Fibroblast of skin of right biceps (primary cell): ENCODE measurements at places on chromosomes 4 and X.

- no peak for DNase-seq
Measured at GRCh38 chrX:54281676-54282075, 76.2 kb downstream of the WNK3 start.

- no peak for DNase-seq
Measured at GRCh38 chr4:153023139-153023538, 87.0 kb downstream of the FHDC1 start.

- DNase-seq = peak; percentile 84
Measured at GRCh38 chr4:169147191-169147590, 123.6 kb downstream of the SH3RF1 start.

- peak; percentile 57 for DNase-seq
Measured at GRCh38 chr4:79917246-79917645, 155.8 kb downstream of the ANTXR2 start.

GRCh38 chrX:93741811-93742210 lies 67.8 kb downstream of the FAM133A start:
- DNase-seq = no peak

- DNase-seq = no peak
Measured at GRCh38 chr4:158863296-158863695, 94.5 kb downstream of the FNIP2 start.

DNA sequence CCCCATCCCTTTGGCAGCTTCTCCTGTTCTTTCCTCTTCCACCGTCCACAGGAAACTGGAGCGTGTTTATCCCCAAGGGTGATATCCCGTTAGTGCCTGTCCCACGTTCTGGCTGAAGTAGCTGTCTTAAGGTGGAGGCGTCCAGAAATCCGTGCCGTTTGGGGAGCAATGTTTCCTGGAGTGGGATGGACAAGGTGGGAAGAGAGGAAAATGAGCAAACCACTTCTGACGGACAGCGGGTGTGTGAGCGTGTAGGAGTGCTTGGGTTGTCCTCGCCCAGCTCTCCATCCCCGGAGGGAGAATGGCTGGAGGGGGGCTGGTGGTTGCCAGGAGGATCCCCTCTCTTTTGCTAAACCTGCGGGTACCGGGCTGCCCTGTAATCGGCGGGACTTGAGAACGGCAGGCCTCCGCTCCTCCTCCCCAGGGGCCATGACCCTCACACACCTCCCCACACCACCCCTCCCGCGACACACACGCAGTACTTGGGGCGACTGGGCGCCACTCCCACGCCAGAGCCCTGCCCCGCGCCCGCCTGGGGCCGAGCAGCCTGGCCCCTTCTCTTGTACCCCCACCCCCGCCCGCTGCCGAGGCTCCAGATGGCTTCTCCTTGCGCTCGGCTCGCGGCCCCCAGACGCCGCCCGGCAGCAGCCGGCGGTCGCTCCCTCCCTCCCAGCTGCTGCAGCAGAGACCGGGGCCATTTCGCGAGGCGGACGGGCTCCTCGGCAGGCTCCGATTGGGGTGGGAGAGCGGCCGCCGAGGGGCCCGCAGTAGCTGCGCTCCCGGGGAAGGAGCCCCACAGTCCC lies 13.9 kb upstream of the PRDM8 start:
- peak; percentile 45 for DNase-seq

DNA sequence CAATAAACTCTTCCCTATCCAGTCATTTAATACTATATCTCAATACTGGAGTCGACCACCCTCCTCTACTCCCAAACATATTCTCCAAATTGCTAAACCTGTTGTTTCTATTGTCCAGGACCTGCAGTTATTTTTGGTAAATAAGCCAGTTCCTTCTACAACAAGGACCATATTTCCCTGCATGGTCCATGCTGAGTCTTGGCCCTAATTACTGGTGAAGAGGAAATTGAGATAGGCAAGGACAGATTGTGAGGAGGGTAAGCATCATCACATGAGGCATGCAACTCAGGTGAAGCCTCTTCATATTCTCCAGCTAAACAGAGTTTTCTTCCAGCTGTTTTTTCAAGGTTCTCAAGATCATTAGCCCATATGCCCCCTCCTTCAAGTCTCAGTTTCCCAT lies 1193.6 kb downstream of the RAPGEF2 start:
- DNase-seq = no peak

DNA sequence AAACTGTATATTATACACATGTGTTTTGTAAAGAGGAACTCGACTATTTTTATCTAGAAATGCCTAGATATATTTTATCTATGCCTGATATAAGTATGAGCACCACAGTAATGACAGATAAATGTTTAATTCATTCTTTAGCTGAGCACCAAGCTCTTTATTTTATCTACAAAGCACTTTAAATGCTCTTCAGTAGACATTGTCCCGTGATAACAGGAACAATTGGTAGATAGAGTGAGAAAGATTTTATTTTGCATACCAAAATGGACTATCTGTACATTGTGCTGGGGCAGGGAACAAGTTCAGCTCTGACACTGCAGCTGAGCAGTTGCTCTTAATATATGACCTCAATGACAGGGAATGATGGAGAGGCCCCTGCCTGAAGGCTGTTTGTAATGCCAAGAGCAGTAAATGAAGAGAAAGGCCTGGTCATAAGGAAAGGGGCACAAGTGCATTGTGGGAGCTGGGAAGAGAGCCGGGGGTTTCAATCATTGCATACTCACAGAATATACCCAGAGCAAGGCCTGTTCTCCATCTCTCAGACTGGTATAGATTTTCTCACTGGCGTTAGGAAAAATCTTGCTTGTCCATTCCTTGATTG lies 57.3 kb downstream of the SEPTIN11 start:
- DNase-seq = no peak

DNA sequence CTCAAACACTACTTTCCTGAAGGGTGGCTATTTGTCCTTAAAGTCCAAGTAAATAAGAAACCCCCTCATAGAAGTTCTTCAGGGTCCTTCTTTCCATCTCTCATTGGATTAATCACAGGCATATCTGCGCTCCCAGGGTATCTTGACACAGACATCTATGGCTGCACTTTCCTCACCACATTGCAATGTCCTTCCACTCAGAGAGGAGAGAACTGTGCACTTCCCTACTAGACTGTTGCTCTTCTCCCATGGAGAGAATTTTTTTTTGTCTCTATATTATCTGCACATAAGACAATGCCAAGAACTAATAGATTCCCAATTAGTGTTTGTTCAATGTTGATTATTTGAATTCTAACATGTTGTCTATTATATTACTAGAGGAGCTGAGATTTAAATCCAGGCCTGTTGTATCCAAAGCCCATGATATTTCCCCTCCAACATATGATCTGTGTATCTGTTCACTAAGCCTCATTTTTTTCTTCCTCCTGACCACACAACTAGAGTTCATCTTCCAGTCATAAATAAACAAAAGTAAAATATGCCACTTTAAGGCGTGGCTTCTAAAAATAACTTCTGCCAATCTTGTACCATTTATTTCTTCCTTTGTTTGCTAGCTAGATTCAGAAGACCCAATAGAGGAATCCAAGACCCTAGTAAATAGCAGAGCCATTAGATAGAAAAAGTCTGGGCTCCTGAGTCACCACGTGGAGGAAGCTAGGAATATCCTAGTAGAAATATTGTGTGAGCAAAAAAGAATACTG lies 61.5 kb upstream of the FAM241A start:
- peak; percentile 35 for DNase-seq

DNA sequence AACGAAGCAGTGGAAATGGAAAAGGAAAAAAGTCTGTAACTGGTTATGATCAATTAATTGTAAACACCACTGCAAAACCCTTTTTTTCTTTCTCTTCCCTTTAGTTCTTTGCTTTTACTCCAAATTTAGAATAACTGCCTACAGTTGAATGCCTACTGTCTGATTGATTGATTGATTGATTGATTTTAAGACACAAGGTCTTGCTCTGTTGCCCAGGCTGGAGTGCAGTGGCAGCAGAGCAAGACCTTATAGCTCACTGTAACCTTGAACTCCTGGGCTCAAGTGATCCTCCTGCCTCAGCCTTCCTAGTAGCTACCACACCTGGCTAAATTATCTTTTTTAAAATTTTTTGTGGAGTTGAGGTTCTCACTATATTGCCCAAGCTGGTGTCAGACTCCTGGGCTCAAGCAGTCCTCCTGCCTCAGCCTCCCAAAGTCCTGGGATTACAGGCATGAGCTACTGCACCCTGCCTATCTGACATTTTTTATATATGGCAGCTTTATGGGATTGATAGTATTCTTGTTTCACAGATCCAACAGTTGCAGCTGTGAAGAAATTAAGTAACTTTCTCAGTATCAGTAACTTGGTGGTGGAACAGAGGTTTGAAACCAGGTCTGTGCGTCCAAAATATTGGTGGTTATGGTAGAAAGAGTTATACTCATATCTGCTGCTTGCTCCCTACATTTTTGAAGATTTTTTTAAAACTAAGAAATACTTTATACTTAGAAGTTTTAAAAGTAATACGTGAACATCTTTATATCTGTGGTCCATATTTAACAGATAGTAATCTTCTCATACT lies 12.4 kb downstream of the UBE2K start:
- DNase-seq = no peak

GRCh38 chr4:8312976-8313375 lies 43.4 kb downstream of the HTRA3 start:
- DNase-seq = no peak

GRCh38 chr4:112277220-112277619 lies 8.5 kb downstream of the TIFA start:
- no peak for DNase-seq

- DNase-seq = peak; percentile 22
Measured at GRCh38 chr4:127975121-127975770, 10.0 kb downstream of the ABHD18 start.

DNA sequence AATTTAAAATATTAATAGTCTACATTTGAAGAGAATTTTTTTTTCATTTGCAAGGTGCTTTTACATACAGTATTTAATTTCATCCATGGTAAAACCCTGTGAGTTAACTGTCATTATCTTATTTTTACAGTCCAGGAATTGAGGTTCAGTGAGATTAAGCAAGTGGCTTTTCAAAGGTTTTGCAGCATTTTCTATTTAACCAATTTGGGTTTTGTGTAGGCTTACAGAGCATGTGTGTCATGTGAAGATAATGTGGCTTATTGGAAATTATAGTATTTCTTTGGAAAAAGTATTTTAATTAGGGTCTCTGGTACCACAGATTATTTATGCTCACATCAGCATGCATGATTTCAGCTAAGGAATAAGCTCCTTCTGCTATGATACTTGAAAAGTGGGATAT lies 4.5 kb downstream of the XK start:
- no peak for DNase-seq

GRCh38 chrX:85859426-85859825 lies 187.9 kb downstream of the CHM start:
- no peak for DNase-seq

- peak; percentile 35 for DNase-seq
Measured at GRCh38 chr4:16530688-16531635, 304.7 kb upstream of the TAPT1 start.

DNA sequence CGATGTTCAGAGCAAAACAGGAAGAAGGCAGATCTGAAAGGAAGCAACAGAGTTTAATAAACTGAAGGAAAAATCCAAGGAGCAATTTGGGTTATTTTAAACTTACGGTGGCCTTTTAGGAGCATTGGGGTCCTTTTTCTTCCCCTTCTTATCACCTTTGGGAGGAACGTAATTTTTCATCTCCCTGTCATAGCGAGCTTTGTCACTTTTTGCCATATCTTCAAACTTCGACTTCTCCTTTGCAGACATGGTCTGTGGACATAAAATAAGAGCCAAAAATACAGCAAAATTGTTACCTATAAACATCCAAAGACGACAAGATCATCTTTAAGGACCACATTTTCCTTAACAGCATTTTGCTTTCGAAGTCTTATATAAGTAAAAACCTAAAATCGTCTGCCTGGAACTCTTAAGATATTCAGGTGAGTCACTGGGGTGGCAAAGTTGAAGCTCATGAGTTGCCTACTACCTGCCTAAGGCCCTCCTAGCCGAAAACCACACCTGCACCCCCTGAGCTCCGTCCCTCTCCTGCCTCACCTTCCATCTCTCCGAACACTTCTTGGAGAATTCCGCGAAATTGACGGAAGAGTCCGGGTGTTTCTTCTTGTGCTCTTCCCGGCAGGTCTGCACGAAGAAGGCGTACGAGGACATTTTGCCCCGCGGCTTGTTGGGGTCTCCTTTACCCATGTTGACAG lies 1.0 kb downstream of the HMGB2 start:
- peak; percentile 9 for DNase-seq

DNA sequence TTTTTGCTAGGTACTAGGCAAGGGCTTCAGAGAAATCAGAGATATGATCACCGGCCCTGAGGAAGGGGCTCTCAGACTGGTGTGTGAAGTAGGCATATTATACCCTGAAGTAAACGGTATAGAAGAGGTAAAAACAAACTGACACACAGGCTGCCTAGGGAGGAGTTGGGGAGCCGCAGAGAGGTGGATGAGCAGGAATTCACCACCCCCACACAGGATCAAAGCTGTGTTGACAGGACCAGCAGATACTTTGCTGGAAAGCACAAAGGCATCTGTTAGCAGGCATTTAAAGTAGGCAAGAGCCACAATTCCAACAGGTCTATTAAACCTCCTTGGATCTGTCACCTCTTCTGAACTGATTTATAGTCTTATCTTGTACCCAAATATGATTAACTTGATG lies 71.8 kb upstream of the GPR34 start:
- no peak for DNase-seq

DNA sequence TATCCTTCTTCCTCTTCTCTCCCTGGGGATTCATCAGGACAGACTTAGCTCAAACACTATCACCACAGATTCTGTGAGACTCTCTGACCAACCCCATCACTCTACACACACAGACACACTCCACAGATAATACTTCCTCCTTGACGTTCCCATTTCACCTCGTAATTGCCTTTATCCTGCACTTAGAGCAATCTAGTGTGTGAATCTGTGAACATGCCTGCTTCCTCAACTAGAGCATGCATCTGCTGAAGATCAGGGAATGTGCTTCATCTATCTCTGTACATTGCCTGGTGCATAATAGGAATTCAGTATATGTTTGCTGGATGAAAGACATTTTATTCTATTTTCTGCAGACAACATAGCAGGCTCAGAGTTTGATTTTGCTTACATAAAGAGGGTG lies 25.1 kb upstream of the HS6ST2 start:
- DNase-seq = no peak

GRCh38 chr4:55318175-55319129 lies 27.6 kb upstream of the SRD5A3 start:
- no peak for DNase-seq

GRCh38 chrX:9257718-9258420 lies 207.0 kb upstream of the TBL1X start:
- DNase-seq = no peak

DNA sequence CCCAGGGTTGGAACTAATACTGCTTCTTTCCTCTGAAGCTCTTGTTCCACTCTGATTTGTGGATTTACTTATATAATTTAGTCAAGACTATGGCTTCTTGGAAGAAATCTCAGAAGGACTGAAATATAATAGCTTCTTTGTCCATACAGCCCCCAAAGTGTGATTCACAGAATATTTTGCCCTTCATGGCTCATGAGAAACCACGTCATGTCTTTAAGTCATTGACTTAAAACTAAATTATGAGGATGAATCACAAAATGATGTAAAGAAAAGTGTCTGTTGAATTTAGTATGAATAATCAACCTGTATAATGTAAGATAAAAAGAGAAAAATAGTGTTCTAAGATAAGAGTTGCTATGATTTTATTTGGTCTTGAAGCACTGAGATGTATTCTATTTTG lies 43.3 kb upstream of the AGA start:
- DNase-seq = peak; percentile 90
